ENCODE measurements at places on chromosomes 3 and 15.

DNA sequence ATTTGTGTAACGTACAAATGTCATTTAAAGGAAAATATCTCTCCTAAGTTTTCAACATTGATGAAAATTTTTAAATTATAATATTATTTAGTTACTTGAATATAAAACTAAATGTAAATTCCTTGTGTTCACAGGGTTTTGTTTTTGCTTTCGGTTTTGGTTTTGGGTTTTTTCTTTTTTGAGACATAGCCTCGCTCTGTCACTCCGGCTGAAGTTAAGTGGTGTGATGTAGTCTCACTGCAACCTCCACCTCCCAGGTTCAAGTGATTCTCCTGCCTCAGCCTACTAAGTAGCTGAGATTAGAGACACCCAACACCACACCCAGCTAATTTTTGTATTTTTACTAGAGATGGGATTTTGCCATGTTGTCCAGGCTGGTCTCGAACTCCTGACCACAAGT lies 79.3 kb upstream of the TCF12 start:
- DNase-seq, result no peak

DNA sequence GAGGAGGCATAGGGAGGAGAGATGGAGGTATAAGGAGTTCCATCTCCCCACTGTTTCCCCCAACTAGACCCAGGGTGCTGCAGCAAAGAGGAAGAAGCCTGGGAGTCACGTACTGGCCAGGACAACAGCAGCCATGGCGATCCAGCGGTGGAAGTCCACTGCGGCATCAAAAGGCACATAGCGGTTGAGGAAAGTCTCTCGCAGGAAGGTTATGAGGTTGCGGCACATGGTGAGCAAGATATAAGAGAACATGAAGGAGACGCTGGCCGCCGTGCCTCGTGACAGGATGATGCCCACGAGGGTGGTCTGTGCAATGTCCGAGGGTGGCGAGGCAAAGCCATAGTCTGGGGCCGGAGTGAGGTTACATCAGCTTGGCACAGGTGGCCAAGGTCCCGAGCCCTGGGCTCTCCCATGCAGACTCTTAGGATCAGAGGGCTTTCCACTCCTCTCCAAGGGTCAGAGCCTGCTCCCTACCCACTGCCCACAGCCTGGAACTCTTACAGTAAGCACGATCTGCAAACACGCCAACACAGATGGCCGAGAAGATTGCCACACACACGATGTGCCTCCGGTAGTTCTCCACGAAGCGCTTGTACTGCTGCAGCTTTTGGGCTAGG lies 14.3 kb downstream of the DUOX2 start:
- no peak for DNase-seq

GRCh38 chr3:53109190-53109589 lies 21.0 kb downstream of the RFT1 start:
- no peak for DNase-seq

DNA sequence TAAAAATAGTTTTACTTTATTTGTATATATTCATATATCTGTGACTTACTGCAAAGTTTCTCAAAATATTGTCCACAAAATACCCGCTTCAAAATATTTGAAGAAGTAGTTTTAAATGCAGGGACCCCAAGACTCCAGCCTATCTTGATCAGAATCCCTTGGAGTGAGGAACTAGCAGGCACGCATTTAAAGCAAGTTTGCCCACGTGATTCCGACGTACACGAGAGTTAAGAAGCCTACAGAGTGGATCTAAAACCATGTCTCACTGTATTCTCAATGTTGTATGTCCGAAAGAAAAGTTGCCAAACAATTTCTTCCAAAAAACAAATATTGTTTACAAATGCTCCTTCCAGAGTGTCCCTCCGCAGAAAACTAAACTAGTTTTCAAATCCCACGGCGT lies 1.7 kb downstream of the GABRB3 start:
- DNase-seq, result no peak

DNA sequence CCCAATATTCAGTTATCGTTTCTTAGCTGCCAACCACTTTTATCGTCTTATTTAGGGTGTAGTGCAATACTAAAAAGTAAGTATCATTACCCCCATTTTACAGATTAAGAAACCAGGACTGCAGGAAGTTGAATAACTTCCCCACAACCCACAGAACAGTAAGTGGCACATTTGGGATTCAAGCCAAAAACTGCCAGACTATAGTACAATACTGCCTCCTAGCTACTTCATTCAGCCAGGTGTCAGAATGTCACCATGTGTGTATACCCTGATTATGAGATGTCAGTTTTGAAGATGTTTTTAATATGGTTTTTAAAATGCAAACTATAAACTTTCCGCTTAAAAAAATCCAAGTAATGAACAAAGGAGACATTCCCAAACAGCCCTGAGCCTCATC lies 74.2 kb upstream of the PROK2 start:
- no peak for DNase-seq

- DNase-seq, result no peak
Observed at GRCh38 chr15:65939901-65940617, 70.8 kb downstream of the RAB11A start.

DNA sequence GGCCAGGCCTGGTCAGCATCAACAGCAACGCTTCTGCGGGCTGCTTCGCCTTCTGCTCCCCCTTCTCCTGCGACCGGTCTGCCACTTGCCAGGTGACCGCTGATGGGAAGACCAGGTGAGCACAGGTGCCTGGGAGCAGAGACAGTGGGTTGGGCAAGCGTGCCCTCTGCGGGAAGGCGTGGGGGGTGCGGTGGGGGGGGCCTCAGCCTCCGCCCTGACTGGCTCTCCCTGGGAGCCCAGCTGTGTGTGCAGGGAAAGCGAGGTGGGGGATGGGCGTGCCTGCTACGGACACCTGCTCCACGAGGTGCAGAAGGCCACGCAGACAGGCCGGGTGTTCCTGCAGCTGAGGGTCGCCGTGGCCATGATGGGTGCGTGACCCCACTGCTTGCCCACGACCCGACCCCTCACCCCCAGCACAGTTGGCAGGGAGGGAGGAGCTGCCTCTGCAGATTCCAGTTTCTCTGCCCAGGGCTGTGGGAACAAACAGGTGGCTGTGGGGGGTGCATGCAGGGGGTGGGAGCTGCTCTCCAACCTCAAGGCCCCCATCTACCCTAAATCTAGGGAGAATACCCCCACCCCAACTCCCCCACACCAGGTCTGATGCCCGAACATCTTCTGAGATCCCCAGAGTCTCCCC lies 8.8 kb downstream of the STAB1 start:
- DNase-seq, result no peak

Data from H1 (cell line).